Activated CD8-positive, alpha-beta memory T cell treated with anti-CD3 and anti-CD28 coated beads, Interleukin-2, amount 10 ng/mL, durations not matched to agents 7 days and 5 days (primary cell): ENCODE measurements at places on chromosomes 4 and X.

DNA sequence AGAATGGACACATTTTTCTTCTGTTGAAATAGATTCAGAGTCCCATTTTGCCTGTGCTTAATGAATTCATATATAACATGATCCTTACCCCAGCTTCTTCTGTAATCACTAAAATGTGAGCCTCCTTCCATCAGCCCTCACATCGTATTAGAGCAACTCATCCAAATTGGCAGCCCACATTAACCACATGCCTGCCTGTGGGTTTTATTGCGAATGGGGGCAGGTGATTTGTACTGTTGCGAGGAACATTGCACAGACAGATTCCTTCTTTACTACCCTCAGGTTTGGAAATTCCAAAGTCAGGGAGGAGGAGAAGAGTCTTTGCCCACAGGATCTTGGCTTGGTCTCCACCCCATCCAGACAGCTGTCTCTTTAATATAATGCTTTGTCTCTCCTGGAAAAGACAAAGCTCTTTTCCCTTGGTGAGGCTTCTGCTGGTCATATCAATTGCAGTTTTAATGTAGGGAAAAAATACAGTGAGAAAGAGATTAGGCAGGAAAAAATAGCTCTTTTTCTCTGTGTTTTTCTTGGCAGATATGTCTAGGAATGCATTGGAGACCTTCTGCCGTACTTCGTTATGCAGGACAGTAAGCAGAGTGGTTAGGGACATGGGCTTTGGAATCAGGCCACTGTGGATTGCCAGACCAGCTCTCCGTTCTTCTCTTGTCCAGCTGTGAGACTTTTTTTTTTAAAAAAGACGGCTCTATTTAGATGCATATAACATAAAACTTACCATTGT, 371.2 kb downstream of the AFF2 start:
- no peak for DNase-seq

- no peak for DNase-seq
Measured at GRCh38 chr4:174631901-174632758, 109.8 kb upstream of the HPGD start.

DNA sequence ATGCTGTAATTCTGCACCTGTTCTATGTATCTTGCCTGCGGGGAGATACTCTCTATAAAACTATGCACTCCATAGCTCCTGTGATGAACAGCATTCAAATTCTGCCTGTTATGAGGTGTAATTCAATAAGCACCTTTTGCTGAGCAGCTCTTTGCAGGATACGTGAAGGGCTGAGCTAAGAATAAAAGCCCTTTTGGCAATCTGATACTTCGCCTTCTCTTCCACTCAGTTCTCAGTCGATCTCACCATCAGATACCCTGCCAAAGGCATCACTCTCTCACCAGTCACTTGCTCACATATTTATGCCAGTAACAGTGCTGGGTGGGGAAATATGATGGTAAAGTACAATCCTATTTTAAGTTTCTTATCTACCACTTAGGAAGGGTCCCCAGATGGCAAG, 67.2 kb downstream of the RPS3A start:
- no peak for DNase-seq

DNA sequence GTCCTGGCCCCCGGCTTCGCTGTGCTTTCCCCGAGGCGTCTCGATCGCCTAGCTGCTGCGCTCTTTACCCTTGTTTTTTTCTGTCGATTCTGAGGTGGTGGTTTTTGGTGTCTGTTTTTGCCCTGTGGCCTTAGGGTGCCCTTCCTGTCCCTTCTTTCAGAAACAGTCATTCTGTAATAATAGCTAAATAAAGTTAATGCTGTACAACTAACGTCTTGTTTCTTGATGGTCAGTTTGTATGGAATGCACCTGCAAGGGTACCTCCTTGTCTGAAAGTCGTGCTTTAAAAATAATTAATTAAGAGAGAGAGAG, 686 bp downstream of the FIP1L1 start:
- no peak for DNase-seq

- no peak for DNase-seq
Measured at GRCh38 chr4:54365691-54366090, 136.6 kb downstream of the PDGFRA start.

GRCh38 chr4:168585168-168586091, 88.6 kb downstream of the PALLD start:
- DNase-seq: peak; percentile 42

DNA sequence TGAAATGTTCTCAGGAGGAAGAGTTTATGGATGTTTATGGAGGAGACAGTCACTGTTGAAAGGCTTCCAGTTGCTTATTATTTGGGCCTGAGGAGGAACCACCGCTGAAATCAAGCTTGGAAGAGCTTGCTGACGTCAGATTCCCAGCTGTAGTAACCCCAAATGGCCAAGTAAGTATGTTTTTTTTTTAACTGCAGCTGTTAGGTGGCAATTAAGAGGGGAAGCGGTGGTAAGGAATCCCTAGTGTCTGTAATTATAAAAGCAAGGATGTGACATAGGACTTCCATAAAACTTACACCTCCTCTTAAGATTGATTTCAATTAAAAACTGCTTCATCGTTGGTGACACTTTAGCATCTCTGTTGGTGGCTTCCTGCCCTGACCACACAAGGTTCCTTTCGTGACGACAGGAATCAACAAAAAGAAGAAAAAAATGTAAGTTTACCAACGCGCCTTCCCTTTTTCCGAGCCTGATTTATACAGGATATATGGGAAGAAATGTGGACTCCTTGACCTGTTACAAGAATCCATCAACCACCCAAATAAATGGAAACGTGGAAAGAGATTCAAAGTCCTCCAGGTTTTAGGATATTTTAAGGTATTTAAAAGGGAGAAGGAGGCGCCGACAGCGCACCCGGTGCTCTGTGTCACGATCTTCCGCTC, 884 bp downstream of the RELL1 start:
- DNase-seq: peak; percentile 80

DNA sequence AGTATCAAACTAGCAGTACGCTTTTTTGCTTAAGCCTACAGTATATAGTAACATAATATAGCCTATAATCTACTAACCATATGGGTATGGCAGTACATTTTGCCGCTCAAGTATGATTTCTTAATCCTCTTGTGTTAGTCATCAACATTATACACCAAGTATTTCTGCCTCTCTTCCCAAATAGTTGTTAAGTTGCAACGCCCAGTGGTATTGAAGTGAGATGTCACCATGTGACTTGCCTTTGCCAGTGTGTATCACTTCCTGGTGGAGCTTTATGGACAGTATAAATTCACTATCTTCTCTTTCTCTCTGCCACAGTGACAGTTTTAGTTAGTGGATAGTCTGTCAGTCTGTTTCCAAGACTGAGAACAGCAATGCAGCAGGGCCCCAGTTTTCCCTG, 535.5 kb downstream of the PDHA2 start:
- no peak for DNase-seq
